ENCODE measurements at places on chromosomes 6 and 20.
A peak's percentile ranks its signal among the peaks of the same experiment; 100 is the strongest.

DNA sequence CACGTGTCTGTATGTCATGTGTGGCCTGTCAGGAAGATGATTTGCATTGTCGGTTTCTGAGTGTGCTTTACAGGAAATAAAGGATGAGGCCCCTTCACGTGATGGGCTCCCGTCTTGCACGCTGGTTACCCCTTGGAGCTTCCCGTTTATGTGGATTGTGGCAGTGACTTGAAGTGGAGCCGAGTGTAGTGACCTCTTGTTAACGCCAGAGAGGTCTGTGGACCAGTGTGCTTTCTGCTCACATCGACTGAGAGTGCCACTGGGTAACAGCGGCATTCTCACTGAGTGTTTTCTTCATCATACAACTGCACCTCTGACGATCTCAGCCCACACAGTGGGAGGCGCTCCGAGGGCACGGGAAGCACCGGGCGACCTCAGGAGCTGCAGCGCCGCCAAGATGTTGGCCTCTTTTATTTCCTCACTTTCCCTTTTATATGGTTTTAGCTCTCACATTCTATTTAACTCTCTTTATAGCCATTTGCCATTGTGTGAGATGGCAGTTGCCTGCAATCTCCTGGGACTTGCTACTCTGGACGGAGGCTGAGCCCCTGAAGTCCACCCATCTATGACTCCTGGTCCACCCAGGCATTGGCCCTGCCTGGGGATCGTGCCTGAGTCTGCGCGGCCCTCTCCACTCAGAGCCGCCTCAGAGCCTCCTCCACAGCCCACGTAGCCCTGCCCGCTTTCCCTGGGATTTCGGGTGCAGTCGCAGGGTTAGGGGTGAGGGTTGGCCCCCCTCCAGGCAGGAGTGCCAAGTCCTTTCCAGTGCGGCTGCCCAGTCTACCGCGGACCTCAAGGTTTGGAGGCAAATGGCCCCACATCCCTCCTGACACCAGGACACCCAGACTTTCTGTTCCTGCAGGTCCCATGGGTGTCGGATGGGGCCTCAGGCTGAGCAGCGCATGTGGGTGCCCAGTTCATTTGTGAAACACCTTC, 238.9 kb downstream of the ERMARD start:
- no peak for DNase-seq

GRCh38 chr20:48236000-48236970, 451.0 kb upstream of the SULF2 start:
- DNase-seq: no peak

GRCh38 chr6:44363377-44363926, 21.0 kb downstream of the SPATS1 start:
- no peak for DNase-seq

- peak; percentile 75 for DNase-seq
Observed at GRCh38 chr6:52539607-52540006, 37.3 kb downstream of the TRAM2 start.

GRCh38 chr6:158808941-158809678, 10.1 kb downstream of the EZR start:
- no peak for DNase-seq

DNA sequence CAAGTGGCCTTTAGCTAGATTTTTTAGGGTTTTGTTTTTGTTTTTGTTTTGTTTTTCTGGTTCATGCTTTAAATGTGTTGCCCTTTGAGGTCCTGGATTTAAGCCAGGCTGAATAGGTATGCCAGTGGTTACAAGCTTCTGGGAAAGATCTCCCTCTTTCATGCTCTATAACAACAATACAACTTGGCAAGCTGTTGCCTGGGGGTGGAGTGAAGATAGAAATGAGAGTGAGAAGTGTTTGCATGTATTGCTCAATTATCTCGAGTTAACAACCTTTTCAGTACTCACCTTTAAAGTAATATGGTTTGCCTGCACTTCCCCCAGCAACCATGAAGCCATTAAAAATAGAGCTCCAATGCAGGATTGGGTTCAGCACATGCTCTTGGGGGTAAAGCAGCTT, 19.2 kb upstream of the HAO1 start:
- DNase-seq: no peak

- DNase-seq: no peak
Observed at GRCh38 chr20:22404419-22405170, 179.8 kb downstream of the FOXA2 start.

GRCh38 chr6:106659859-106660258, 30.5 kb downstream of the QRSL1 start:
- no peak for DNase-seq

- no peak for DNase-seq
Observed at GRCh38 chr20:63318391-63319163, 25.6 kb downstream of the COL20A1 start.

DNA sequence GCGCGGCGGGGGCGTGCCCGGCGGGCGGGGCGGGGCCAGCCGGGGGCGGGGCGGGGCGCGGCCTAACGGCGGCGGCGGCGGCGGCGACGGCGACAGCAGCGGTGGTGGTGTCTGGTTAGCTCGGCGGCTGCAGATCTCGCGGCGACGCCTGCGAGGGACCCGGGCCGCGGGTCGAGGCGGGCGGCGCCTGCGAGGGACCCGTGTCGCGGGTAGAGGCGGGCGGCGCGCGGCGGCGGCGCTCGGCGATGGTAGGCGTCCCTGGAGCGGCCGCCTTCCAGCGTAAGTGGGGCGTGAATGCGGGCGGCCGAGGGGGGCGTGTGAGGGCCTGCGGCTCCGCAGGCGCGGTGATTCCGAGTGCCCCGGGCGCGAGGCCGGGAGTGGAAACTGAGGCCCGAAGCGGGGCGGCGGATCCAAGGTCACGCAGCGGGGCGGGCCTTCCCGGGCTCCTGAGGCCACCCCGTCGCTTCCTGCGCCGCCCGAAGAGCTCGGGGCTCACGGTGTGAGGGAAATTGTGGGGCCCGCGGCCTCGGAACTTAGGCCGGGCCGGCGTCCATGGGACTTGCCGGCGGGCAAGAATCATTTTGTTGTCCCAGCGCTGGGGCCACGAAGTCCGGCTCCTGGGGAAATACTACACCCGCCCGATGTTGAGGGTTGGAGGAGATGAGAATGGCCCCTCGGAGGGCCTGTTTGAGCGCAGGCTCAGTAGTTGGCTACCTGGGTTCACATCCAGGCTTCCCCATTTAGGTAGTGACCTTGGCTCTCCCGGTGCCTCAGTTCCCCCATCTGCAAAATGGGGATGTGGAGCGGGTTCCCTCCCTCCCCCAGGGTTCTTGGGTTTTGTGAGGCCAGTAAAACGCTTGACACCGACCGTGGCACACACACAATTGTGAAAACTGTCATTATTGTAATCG, at the start of gene CBFA2T2:
TSS of gene CBFA2T2 (plus strand) at position 74 of the 911 bp plus-strand sequence. CDS start at position 246, 172 bp downstream.
- DNase-seq: no peak

GRCh38 chr6:1104988-1105670, 206.8 kb upstream of the FOXQ1 start:
- no peak for DNase-seq

GRCh38 chr20:45779011-45779915, 12.4 kb downstream of the WFDC3 start:
- DNase-seq: peak; percentile 100

- DNase-seq: no peak
Observed at GRCh38 chr6:42787063-42787472, 5.2 kb downstream of the BICRAL start.

DNA sequence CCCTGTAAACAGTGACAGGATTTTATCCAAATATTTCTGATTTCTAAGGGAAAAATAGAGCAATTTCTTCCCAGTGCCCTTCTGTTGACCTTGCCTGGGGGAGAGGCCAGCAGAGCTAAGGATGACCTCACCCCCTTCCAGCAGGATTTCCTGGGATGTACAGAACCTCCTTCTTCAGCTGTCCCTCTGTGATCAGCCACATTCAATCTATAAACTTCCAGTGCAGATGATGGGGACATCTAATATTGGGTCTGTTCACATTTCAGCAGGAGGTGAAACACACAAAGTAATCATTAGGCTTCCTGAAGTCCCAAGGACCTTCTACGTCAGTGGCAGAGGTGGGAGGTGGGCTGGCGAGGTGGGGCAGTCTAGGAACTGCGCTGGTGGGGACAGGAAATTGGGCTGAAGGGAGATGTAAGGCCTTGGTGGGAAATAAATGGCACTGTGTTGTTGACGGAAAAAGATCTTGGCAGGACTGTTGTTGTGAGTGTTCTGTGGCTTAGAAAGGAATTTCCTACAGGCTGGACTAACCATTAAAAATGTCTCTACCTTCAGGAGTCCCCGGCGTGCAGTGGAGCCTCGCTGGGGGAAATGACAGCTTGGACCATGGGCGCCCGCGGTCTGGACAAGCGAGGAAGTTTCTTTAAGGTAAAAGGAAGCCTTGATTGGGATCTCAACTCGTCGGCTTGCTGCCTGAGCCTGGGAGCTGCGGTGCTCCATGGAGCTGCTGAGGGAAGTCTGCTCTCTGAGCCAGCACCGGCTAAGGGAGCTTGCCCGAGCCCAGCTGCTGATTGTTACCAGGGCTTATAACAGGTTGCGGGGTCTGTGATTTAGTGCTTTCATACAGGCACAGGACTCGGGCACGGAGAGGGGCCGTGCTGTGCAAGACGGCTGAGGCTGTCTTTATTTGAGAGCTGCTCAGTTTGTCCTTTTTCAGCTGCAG, 127.9 kb upstream of the NAA20 start:
- peak; percentile 53 for DNase-seq

- peak; percentile 93 for DNase-seq
Observed at GRCh38 chr6:21149470-21149869, 444.1 kb upstream of the SOX4 start.

GRCh38 chr6:16224409-16224808, 14.0 kb upstream of the GMPR start:
- no peak for DNase-seq

DNA sequence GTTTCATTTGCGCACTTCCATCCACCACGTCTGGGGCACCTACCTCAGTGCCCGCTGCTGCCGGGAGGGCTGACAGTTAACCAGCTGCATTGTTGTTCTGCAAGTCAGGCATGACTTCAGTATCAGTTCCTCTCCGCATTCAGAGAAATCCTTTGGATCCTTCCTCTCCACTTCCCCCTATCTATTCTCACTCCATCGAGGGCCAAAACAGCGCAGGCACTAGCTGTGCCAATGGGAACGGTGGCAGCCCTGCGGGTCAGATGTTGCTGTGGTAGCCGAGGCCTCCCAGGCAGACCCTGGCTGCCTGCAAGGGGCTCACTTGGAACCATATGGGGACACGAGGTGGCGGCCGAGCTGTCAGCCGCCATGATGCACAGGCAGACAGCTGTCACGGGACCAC, 64.2 kb upstream of the INSM1 start:
- DNase-seq: no peak

DNA sequence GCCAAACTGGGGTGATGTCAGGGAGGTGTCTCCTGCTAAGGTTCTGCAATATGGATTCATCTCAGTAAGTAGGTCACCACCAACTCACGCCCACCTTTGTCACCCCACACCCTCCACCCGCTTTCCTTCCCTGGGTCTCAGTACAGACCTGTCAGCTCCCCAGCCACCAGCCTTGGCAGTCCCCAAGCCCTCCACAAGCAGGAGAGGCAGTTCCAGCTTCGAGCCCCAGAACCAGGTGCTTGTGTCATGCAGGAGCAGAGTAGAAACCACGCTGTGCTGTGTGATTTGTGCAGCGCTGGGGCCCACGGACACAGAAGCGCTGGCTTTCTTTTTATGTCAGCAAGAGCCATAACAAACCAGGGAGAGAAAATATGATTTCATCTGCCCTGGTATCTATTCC, 89.0 kb upstream of the CDH4 start:
- no peak for DNase-seq

DNA sequence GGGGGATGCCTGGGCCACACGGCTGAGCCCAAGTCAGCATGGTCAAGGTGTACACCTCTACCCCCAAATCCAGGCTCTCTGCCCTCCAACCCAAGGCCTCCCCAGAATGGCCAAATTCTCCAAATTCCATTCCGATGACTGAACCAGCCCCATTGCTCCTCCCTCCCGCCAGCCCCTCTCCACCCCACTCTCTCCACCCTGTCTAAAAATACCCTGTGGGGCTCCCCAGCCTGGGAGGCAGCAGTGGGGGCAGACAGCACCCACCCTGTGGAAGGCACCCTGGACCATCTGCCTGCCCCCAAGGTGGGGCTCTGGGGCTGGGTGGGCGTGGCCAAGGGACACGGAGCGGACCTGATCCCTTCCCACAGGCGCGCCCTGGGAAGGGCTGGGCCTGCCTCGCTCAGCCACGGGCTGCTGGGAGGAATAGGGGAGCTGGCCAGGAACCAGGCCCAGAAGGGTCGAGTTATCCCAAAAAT, 11.4 kb downstream of the TEAD3 start:
- no peak for DNase-seq

DNA sequence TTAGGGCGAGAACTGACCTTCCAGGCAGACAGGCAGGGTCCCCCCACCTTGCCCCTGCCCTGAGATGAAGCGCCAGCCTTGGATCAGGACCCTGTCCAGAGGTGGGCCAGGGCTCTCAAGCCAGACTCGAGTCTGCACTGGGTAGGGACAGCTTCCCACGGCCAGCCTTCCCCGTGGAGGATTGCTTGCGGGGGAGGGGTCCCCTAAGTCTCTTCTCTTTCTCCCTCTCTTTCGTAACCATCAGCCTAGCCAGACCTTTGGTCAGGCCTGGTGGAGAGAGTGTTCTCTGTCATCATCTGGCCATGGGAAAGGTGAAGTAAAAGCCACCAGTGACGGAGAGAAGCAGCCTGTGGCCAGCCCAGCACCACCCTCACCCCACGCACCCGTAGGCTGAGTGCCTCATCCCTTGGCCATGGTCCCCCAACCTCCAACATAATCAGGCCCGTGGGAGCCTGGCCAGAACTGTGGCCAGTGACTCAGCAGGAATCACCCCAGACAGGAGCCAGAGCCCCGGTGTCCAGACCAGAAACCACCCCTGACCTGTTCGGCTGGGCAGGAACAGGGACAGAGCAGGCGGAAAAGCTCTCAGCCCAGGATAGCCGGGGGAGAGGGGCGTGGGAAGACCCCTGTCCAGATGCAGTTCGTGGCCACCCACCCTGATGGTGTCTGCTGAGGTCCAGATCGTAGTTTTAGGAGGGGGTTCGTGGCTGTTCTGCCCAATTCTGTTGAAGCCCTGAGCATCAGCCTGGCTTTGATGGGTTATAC, 47.1 kb downstream of the SNAI1 start:
- DNase-seq: peak; percentile 72

DNA sequence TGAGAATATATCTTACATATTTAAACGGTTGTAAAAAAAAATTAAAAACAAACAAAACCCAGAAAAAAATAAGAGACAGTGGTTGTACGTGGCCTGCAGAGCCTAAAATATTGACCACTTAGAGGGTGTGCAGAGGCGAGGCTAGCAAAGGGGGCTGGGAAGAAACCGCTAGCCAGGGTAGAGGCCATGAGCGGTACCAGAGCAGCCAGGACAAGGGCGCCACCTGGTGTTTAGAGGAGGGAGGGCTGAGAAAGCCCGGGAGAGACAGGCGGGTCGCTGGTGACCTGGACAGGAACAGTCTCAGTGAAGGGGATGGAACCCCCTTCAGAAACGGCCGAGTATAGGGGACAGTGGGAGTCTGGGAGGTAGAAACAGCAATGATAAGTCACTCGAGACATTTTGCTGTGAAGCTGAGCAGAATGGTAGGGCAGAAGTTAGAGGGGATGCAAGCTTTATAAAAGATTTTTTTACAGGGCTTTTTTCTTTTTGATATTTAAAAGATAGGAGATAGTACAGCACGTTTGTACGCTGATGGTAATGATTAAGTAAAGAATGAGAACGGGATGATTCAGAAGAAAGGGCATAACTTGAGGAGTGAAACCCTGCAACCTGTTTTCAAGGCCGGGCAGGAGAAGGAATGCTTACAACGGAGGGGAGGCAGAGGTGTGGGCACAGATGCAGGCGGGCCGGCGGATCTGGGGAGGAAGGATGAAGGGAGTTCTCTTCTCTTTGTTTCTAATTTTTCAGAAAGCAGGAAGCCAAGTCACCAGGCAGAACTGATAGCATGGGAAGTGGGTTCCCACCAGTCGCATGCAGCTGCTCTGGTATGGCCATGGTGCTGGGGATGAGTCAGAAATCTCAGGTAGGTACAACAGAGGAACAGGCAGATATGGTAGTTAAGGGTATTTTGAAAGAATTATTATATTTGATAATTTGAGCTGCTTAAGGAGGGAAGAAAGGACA, 76.2 kb downstream of the FAM229B start:
- DNase-seq: no peak
